ENCODE measurements at places on chromosomes 6 and 20.
A peak's percentile ranks its signal among the peaks of the same experiment; 100 is the strongest.

GRCh38 chr6:28558629-28559028, 32.9 kb downstream of the GPX5 start:
- DNase-seq, result no peak

GRCh38 chr20:47237715-47238114, 118.8 kb downstream of the ZMYND8 start:
- no peak for DNase-seq

DNA sequence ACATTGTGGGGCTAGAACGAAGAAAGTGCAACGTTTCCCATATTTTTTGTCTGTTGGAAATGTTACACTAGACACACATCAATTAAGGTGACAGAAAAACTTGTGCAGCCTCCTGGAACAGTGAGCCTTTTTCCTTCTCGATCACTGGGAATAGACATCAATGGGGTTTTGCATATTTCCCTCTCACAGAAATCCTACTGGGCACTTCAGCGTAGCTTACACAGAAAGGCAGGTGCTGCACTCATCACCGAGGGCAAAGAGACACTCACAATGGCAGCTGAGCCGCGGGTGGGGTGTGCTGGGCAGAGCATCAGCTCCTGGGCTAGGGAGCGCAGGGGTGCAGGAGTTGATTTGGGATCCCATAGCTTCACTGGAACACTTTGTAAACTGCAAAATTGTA, 64.5 kb downstream of the THBS2 start:
- DNase-seq, result peak; percentile 48

GRCh38 chr6:115004982-115005381, 662.2 kb upstream of the HS3ST5 start:
- no peak for DNase-seq

- no peak for DNase-seq
These were observed 42.6 kb upstream of the IL17A start for GRCh38 chr6:52143551-52143950.

DNA sequence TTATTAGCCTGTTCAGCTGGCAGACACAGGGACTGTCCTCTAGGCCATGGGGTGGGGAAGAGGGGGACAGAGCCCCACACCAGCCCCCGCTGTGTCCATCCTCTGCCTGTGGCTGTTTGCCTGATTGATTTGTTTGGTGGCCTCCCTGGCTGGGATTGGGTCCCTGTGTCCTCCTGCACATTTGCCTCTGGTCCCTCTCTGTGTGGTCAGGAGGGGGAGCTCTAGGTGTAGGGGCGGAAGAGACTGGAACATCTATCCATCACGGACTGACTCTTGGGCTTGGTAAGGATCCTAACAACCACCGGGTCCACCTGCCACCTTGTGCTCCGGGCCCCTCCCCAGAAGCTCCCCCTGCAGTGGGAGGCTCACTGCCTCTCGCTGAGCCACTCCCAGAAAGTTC, 38.4 kb upstream of the CCDC167 start:
- no peak for DNase-seq

GRCh38 chr20:49415668-49416044, 66.8 kb downstream of the KCNB1 start:
- DNase-seq, result no peak

- DNase-seq, result peak; percentile 67
These were observed 21.2 kb upstream of the SNRPB2 start for GRCh38 chr20:16708602-16709001.

GRCh38 chr6:41272591-41273240, 13.8 kb downstream of the TREM1 start:
- DNase-seq, result no peak

DNA sequence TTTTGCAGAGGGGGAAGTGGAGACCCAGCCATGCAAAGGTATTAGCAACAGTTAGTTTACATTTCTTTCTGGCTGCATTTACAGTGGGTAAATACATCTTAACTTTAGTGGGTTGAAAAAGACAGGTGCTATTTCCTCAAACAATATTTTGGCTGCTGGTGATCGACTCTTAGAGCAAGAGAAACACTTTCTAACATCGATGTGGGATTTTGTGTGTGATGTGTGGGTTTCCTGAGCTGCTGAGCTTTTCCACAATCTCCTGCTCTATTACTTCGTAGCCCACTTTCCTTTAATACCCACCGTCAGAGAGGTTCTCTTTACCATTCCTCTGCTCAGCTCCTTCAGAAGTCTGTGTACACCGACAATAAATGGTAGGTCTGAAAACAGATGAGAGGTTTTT, 339.0 kb downstream of the NRN1 start:
- peak; percentile 56 for DNase-seq

- DNase-seq, result no peak
These were observed 299.7 kb downstream of the QKI start for GRCh38 chr6:163714179-163714578.

- DNase-seq, result no peak
These were observed 118.5 kb downstream of the SIM1 start for GRCh38 chr6:100346203-100346602.

DNA sequence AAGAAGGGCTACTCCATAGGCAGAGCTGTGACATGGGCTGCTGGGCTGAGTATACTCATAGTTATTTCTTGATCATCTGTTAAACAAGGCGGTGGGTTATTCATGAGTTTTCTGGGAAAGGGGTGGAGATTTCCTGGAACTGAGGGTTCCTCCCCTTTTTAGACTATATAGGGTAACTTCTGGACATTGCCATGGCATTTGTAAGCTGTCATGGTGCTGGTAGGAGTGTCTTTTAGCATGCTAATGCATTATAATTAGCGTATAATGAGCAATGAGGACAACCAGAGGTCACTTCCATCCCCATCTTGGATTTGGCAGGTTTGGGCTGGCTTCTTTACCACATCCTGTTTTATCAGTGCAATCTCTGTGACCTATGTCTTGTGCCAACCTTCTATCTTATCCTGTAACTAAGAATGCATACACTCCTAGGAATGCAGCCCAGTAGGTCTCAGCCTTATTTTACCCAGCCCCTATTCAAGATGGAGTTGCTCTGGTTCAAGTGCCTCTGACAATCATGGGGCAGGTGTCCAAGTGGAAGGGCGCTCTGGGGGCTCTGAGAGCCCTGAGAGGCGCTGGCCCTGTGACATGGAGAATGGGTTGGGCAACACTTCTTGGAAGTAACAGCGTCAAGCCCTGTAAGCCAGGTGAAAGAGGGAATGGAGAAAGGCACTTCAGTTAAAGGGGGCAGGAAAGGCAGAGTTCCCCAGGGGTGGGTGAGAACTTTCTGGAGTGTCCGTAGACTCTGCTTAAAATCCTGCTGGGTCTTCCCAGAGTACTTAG, 354.2 kb upstream of the SULF2 start:
- DNase-seq, result no peak

GRCh38 chr20:63312690-63313348, 19.8 kb downstream of the COL20A1 start:
- no peak for DNase-seq

GRCh38 chr20:44137266-44137801, 49.7 kb downstream of the JPH2 start:
- DNase-seq, result no peak

DNA sequence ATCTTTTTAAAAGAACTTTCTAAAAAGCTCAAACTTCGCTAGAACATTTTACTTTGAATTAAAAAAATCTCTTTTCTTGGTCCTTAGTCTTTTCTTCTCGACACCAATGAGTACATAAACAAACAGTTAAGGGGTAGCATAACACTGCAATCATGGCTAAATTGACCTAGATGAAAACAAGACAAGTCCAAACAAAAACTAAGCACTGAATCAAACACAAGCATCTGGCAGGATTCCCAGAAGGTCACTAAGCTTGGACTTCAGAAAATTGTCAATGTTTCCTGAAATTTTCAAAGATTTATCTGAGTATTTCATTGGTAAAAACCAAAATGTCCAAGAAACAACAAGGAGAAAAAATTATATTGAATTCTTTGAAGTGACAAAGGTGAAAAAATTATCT, 5.0 kb downstream of the COL21A1 start:
- DNase-seq, result no peak

DNA sequence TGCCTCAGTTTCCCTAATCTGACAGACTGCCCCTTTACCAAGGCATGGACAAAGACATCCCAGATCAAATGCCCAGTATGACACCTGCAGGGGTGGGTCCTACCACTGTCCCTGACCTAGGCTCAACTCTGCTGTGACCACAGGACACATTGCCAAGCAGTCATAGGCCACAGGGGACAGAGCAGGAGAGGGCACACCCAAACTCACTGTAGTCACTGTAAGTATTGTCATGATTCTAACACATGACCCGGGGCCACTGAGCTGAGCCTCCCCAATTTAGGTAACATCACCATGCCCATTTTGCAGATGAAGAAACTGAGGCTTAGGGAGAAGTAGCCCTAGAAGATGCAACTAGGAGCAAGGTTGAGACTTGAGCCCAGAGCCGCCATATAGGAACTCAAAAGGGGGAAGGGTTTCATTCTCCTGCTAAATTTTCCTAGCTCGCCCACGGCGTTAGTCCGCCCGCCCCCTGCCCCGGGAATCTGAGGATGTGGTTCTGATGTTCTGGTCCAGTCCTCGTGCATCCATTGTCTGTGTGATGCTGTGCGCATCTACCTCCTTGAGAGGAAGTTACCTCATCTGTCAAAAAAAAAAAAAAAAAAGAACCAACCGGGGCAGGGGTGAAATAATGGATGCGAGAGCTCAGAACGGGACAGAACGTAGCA, 44.8 kb downstream of the PMEPA1 start:
- DNase-seq, result no peak

DNA sequence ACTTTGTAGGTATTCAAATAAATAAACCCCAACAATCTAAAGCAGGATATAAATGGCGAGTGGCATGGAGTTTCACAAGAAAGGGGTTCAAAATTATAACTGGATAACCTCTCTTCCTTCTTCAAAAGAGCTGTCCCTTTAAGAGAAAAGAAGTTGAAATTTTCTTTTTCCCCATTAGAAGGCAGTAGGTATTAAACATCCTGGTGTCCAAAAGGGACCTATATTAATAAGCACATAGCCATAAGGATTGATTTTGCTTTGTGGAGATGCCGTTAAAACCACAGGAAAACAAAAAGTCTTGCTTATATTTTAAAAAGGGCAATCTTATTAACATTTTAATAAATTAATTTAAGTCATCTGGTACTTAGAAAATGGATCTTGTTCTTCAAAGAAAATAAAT, 76.5 kb downstream of the LYRM4 start:
- no peak for DNase-seq

- DNase-seq, result no peak
These were observed 8.4 kb upstream of the E2F1 start for GRCh38 chr20:33694639-33695012.

GRCh38 chr6:3693831-3694230, 57.7 kb downstream of the PXDC1 start:
- DNase-seq, result no peak

DNA sequence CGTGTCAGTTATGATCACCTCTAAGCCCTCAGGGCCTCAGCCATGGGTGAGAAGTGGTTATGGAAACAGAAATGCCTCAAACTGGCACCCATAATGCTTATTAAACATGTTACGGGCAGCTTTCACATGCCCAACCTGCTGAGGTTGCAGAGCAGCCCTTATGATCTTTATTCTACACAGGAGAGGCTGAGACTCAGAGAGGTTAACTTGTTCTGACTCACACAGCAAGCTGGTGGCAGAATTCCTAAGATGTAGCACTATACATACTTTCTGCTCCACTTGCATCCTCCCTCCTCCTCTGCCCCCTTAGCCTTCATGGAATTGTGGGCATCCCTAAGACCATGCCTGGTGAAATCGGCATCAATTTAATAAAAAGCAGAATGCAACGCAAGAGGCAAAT, 34.7 kb upstream of the IGF2R start:
- no peak for DNase-seq

DNA sequence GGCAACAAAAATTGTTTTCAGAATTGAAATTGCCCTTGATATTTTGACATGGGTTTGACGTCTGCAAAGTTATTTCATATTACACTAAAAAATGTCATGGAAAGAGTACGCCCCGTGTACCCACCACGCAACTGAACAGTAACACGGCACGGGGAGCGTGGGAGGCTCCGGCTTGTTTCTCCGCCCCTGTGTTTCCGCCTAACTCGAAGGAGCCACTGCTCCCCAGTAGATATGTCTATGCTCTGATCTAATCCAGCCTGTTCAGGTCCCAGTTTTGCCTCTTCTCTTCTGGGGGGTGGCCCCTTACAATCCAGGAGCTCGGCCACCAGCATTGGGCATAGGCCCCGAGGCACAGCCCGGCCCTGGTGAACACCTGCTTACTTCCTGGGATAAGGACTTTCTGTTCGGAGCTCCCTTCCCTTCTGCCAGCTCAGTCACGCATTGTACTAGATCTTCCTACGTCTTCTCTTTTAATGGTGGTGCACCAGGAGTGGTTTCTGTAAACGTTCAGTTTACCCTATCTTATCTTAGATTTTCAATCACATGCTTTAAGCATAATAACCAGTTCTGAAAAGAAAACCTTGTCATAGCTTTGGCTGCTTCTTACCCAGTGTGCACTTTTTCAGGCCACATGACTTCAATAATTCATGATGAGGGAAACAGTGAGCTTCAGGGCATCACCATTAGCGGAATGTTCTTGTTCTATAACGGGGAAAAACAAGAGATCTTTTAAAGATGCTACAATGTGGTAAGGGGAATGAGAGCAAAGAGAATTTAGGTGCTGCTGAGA, 43.9 kb upstream of the EXOC2 start:
- no peak for DNase-seq

GRCh38 chr6:139853302-139853992, 479.0 kb upstream of the CITED2 start:
- DNase-seq, result no peak

DNA sequence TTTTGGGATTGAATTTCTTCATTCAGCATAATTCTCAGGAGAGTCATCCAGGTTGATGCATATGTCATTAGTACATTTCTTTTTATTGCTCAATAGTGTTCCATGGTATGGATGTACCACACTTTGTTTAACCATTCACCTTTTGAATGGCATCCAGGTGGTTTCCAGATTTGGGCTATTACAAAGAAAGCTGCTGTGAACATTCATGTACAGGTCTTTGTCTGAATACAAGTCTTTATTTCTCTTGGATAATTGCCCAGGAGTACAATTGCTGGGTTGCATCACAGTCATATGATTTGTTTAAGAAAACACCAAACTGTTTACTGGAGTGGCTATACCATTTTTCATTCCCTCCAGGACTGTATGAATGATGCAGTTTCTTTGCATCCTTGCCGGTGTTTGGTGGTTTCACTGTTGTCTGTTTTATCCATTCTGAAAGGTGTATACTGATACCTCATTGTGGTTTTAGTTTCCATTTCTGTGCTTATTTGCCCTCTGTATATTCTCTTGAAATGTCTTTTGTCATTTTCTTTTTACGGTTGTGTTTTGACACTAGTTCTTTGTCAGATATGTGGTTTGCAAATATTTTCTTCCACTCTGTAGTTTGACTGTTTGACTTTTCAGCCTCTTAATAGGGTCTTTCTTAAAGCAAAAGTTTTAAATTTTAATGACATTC, 8.8 kb downstream of the CDKAL1 start:
- DNase-seq, result peak; percentile 93

- no peak for DNase-seq
These were observed 284.0 kb downstream of the PHACTR1 start for GRCh38 chr6:13000537-13000936.

Measured in NCI-H2029 treated with DMSO at 0.1 percent for 48 hours (cell line).